Ascending aorta (tissue), 2 donors: ENCODE measurements at places on chromosomes 1 and 21. TPM values are rescaled to one million over a fixed set of nuclear protein-coding genes. Genes with fewer than 3 reads are reported as not detected.
A peak's percentile ranks its signal among the peaks of the same experiment; 100 is the strongest.

The AIM2 gene
- total RNA-seq, result 0.43 TPM

- no peak for DNase-seq
These were observed 1.9 kb upstream of the GNAI3 start for GRCh38 chr1:109546311-109547109.

DNA sequence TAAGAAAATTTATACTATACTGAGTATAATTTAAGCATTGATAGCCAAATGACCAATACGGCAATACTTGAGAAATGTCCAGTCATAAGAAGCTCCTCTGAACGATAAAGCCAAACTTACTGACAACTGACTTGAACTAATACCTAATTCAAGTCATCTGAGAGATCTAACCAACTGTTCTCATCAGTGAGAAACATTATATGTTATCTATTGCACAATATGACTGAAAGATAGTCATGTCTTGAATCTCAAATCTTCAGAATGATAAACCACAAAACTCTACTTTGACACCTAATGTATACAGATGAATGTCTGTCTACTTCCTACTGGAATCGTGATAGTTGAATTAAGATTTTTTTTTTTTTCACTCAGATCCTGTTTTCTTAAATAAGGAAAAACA lies 39.0 kb downstream of the APP start:
- DNase-seq, result no peak

DNA sequence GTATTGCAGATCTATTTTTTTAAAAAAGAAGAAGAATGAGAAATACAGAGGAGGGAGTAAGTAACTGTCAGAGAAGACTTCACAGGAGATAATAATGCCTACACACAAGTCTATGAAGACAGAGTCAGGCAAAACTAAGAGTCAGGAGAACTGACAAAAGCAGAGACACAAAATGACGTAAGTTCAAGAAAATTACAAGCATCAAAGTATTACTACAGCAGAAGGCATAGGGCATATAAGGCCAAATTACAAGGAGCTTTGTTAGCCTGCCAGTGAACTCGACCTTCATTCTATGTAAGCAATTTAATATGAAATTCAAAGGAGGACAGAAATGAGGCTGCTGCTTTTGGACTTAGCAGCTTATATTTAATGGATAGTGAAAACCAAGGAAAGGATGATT lies 23.7 kb downstream of the FAF1 start:
- no peak for DNase-seq

- no peak for DNase-seq
These were observed 4.0 kb downstream of the AMPD2 start for GRCh38 chr1:109623601-109624161.

GRCh38 chr1:43890815-43891214 lies 42.8 kb upstream of the ARTN start:
- no peak for DNase-seq

DNA sequence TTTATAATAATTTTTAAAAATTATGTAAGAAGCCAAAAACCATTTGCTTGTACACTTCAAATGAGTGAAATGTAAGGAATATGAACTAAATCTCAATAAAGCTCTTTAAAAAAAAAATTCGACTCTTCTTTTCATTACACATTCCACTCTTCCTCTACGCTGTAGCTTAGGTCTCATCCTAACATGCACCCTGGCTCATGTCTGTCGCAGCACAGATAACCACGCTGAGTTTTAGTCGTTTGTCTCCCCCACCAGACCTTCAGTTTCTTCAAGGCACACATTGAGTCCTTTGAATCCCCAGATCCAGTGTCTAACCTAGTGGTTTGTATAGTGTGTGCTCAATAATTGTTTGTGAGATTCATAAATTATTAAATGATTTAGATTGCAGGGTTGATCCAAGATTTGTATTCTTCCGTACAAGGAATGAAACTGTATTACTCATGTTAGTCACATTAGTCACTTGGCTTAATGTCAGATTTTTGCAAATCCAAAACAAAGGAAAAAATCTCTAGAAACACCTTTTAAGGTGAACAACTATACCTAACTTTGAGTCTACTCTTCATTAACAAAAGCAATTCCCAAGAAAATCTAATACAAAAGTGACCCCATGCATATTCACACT lies 57.3 kb downstream of the SLC25A24 start:
- DNase-seq, result no peak

GRCh38 chr21:42646076-42646825 lies 7.2 kb upstream of the PDE9A start:
- no peak for DNase-seq

- DNase-seq, result peak; percentile 31
These were observed 45.7 kb downstream of the GPR161 start for GRCh38 chr1:168091063-168091462.

GRCh38 chr21:41037212-41037611 lies 130.7 kb upstream of the BACE2 start:
- DNase-seq, result no peak

DNA sequence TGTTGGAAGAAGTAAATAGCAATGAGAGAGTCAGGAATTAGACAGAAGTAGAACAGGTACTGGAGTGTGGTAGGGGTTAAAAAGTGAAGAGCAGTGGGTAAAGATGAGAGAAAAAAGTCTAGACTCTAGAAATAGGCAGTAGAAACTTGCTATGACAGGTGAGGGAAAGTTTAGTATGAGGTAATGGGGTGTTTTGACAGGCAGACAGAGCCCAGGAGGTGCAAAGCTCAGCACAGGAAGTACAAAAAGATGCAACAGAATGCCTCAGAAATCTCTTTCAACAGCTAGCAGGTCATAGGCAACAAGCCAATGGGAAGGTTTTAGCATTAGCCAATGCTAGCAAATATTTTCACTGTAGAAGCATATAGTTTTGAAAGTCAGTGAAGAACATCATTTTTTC lies 319.1 kb upstream of the SGIP1 start:
- no peak for DNase-seq

DNA sequence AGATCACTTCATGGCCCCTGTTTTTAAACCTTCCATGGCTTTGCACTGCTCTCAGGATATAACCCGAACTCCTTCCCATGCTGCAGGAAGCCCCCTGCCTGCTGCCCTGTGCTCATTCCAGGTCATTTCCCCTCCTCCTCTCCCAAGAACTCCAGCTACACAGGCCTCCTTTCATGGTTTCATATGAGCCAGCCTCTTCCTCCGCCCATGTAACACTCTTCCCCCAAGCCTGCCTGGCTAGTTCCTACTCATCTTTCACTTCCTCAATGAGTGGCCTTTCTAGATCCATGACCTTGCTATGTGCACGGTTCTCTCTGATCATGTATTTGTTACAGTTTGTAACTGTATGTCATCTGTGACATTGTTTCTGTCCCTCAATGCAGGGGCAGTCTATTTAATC lies 3.1 kb upstream of the NCF2 start:
- no peak for DNase-seq
